NK-92 treated with Interleukin-12 subunit alpha and Interleukin-12 subunit beta, amount 100 ng/mL, for 24 hours (cell line): ENCODE measurements at places on chromosomes 11 and 22.

DNA sequence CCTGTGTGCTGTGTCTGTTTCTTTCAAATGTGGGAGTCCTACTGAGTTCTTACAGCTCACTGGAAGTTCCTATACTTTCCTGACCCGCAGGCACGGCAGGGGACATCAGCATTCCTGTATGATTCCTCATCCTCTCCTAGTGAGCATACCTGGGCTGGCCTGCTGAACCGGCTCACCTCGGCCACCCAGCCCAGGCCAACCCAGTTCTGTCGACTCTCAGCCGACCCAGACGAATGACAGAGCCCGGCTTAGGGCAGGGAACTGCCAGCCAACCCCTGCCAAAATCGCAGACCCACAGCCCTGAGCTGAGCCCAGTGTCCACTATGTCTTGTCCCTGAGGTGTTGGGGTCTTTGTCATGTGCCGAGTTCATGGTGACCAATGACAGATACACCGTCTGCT is 339.7 kb downstream of the BRD1 start:
- no peak for DNase-seq

GRCh38 chr11:132718711-132719671 is 813.3 kb downstream of the OPCML start:
- DNase-seq: no peak

DNA sequence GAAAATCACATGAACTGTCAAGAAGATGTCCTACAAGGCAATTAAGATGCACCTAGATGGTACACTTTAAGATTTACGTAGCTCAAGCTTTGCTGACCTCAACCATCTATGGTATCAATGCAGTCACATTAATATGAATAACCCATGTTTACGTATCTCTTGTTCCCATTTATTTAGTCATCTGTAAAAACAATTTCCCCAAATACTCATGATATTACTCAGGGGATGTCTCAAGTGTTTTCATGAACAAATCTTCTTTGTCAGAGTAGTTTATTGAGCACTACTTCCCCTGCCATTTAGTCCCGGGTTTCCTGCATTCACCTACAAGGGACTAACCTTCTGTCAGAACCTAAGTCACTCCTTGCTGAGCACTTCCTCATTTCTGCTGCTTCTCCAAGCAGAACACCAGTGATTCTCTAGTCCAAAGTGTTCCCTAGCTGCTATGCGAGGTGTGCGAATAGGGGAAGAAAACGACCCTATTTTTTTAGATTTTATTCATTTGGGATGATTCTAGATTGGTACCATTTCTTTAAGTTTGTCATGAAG is 554.3 kb upstream of the LRRC4C start:
- no peak for DNase-seq

- no peak for DNase-seq
These were observed 1156.8 kb downstream of the LRRC4C start for GRCh38 chr11:40302669-40303068.

DNA sequence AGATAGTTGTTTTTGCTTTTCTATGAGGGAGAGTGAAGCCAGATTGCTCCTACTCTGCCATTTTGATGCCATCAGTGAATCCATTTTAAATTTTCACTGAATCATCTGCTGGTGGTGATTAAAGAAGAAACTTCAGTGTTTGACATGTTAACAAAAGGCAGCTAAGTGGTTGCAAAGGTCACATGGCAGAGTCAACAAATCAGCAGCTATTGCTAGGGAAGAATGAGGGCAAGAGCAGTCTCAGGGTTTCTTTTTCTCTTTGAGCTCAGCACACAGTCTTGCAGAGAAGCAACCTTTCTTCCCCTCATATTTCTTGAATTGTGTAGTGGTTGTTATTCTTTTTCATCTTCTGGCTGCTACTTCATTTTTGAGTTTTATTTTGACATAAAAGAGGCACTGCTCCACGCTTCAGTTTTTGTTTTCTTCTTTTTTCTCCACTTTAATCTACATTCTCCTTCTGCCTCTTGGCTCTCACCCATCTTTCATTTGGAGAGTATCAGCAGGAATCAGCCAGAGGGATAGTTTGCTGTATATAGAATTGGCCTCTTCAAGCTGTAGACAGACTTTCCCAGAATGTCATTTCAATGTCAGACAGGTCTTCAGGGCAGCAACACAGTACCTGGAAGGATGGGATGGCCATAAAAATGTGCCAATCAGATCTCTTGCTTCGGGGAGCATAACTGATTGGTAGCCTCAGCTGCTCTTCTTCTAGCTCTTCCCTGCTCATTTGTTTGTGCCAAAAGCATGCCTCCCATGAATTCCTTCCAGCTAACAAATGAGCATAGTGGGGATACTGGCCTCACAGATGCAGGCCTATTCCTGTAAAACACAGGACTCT is 153.9 kb downstream of the TRPC6 start:
- no peak for DNase-seq

DNA sequence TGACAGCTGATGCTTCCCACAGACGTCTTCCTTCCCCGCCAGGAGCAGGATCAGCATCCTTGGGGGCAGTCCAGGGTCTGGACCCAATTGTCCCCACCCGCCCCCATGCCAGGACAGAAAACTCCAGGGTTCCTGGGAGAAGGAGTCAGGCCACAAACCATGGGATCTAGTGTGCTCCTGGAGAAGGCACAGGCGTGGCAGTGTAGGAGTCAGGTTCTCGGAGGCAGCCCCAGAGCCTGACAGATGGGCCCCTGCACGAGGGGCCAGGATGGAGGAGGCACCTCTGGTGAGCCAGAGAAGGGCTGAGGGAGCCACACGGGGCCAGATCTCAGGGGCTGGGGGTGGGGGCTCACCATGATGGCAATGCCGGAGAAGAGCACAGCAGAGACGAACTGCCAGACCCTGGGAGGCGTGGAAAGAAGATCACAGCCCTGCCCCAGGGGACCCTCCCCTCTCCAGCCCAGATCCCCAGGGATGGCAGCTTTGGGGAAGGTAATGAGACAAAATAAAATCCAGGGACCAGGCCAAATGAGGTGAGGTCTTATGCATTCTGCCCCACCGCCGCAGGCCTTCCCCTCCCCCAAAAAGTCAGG is 13.6 kb downstream of the TP53I11 start:
- DNase-seq: no peak

- no peak for DNase-seq
These were observed 1.9 kb upstream of the HEPN1 start for GRCh38 chr11:124917115-124917637.

GRCh38 chr22:35378621-35379020 is 2.3 kb upstream of the HMOX1 start:
- no peak for DNase-seq

DNA sequence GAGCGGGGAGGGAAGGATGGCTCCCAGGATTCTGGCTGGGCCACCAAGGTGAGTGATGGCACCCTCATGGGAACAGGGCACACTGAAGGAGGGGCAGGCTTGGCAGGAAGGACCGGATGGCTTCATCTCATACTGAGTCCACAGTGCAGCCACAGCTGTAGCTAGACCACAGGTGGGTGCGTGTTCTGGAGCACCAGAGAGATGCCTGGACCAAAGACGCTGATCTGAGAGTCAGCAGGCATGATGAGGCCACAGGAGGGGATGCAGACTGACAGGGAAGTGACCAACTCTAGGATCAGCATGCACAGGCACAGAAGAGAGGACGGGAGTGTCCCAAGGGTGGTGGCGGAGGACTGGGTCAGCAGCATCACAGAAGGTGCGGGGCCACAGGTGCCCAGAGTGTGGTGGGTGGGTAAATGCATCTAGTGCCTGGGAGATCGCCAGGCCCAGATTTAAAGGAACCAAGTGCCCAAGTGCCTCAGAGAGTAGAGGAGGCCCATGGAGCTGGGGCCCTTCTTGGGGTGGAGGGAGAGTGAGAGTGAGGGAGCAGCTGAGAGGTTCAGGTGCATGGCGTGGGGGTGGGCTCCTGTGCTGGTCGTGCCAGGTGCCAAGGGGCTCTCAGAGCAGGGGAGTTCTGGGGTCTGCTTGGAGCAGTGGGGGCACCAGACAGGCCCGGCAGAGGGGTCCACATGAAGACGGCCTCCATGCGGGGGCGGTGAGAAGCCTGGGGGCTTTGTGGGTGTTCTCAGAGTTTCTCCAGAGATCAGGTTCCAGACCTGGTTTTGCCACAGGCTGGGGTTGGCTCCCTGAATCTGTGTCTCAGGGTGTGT is 113.7 kb downstream of the CEP164 start:
- no peak for DNase-seq

GRCh38 chr22:38315823-38316363 is 1.3 kb downstream of the CSNK1E start:
- DNase-seq: no peak

GRCh38 chr11:22340701-22341587 is 2.8 kb downstream of the SLC17A6 start:
- DNase-seq: no peak

DNA sequence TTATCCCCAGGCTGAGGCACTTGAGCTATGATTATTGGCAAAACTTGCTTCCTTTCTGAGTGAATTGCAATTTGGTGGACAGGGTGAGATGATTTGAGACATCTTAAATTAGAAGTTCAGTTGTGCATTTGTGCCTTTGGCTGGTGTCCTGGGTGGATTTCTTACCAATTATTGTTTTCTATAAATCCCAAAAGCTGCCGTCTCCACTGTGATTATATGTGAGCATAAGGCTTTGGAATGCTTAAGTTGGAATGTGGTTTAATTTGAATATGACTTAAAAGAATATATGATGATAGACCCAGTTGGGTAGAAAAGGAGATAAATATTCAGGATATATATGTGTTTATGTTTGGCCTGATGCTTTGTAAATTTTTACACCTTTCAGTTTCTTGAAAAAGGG is 70.0 kb downstream of the EXT2 start:
- no peak for DNase-seq
